GOT3 (cell line): ENCODE measurements at places on chromosomes 4 and X.

- DNase-seq, result no peak
Observed at GRCh38 chr4:22707390-22707789, 14.7 kb downstream of the GBA3 start.

- DNase-seq, result no peak
Observed at GRCh38 chrX:153966841-153967535, 4.6 kb downstream of the HCFC1 start.

- DNase-seq, result no peak
Observed at GRCh38 chrX:11887175-11887574, 129.1 kb downstream of the MSL3 start.

DNA sequence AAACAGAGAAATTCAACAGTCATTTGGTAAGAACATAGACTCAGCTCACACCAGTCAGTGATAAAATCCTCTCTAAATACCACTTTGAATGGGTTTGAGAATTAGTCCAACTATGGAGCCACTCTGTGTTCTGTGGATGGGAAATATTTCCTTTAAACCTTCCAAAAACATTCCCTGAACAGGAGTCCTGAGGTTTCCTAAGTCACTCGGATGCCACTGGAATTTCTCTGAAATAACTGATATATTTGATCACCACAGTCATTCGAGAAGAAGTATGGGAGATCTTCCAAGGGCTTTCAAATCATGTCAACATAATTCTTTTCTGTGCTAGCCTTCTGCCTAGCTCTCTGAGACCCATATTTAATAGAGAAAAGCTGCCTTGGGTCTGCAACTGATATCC lies 958.6 kb downstream of the STIM2 start:
- no peak for DNase-seq

DNA sequence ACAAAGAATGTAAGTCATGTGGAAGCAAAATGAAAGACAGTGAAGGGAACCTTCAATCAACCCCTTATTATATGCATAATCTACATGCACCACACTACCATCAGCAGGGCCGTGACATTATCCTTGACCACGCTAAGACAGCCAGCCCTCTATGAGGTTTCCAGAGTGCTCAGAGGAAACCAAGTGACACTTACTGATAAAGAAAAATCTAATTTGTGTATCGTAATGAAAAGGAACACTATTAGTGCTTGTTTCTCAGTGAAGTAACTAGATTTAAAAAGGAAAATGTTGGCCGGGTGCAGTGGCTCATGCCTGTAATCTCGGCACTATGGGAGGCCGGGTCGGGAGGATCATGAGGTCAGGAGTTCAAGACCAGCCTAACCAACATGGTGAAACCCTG lies 56.4 kb downstream of the ABCG2 start:
- DNase-seq, result no peak

DNA sequence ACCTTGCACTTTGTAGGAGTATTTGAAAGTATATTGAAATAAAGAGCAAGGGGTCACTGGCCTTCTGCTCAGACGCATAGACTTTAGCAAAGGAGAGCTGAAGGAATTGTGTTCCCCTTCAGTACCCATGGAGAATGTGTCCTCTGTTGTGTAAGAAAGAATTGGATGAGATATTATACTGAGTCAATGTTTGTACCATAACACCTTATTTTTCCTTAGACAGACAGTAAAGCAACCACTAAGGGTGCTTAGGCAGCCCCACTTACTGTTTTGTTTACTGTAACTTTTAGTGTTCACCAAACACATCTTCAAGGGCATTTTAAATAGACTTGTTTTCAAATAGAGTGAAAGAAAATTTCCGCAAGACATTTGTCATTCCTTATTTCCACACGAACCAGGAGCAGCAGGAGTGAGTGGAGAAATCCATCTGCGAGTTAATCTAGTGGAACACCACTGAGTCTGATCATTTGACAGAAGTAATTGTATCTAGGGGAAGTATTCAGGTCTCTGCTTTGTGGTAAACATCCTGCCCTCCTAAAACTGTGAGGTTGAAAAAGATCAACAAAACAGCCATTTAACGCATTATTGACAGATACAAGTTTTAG lies 89.5 kb downstream of the SLIT2 start:
- DNase-seq, result no peak

GRCh38 chr4:42489095-42489494 lies 91.8 kb downstream of the SHISA3 start:
- no peak for DNase-seq

GRCh38 chr4:163680386-163681098 lies 186.1 kb downstream of the TMA16 start:
- DNase-seq, result no peak

- DNase-seq, result no peak
Observed at GRCh38 chrX:1836683-1837082, 221.8 kb downstream of the ASMT start.

GRCh38 chr4:61750810-61751209 lies 550.7 kb downstream of the ADGRL3 start:
- DNase-seq, result no peak
